NCI-H2081 treated with DMSO at 0.1 percent for 48 hours (cell line): ENCODE measurements at places on chromosomes 1 and 21.

DNA sequence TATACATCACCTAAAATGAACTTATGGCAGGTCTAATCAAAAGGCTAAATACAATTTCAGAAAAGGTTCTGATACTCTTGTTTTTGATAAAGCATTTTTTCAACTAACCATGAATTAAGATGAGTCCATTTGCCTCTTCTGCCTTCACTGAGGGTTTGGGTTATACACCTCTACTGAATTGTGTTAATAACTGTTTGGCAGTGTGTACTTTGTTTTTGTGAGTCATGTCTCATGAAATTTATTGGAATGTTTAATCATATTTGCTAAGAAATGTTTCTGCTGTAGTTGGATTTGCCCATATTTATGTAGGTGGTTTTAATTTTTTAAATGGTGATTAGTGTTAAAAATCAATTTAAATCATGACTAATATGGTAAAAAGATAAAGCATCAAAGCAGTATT, 190.5 kb downstream of the HS2ST1 start:
- no peak for DNase-seq

DNA sequence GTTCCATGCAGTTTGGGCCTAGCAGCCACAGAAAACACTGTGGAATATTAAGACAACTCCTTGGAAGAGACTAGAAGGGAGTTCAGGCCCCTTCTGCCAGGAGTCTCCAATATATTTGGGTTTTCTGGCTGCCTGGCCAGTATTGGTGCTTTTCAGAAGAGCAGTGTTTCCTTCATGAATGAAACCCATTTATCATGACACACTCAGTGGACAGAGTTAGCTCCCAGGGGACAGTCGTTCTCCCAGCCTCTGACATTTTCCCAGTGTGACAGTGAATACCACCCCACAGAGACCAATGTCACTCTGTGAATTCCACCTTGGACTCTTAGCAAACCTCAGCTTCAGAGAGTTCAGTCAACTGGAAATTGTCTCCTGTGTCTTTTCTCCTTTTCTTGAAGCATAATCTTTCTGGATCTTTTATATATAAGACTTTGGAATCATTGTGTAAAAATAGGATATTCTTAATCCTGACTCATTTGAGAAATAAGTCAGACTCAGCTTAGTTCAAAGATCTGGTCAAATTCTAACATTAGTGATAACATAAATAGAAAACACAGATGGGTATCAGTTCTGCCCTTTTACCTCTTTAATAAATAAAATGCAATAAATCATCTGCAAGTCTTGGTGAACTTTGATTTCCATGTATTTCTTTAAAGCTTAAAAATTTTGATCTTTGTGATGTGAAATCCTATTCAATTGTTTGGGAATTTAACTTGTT, 40.4 kb downstream of the GNG12 start:
- DNase-seq = no peak

DNA sequence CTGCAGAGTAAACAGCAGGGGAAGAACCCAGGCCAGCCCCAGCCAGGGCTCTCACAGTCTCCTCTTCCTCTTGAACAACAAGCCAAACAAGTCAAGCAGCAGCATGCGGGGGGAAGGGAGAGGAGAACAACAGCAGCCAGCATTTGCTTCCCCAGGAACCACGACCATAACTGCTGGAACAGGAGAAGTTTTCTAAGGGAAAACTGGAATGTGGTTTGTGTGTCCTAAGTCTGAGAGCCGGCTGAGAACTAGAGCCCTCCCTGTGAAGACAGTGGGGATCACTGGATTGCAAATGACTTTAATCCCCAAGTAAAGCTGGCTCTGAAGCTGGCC, 48.2 kb downstream of the COQ8A start:
- DNase-seq = no peak

DNA sequence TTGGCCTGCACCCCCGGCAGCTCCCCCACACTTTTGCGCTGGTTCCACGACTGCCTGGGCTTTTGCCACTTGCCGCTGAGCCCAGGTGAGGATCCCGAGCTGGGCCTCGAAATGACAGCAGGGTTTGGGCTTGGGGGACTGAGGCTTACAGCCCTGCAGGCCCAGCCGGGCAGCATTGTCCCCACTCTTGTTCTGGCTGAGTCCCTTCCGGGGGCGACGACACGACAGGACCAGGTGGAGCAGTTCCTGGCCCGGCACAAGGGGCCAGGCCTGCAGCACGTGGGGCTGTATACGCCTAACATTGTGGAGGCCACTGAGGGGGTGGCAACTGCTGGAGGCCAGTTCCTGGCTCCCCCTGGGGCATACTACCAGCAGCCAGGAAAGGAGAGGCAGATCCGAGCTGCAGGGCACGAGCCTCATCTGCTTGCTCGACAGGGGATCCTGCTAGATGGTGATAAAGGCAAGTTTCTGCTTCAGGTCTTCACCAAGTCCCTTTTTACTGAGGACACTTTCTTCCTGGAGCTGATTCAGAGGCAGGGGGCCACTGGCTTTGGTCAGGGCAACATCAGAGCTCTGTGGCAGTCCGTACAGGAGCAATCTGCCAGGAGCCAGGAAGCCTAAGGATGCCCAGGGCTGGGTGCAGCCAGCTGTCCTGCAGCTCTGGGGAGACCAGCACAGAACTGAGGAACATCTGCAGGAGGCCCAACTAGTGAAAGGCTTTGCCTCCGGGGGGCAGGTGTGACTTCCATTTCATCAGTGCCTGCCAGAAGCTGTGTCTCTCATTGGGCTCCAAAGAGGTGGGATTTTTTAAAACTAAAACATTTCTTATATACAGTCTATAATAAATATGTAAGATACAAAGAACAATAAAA, 1.2 kb downstream of the HPDL start:
- no peak for DNase-seq

DNA sequence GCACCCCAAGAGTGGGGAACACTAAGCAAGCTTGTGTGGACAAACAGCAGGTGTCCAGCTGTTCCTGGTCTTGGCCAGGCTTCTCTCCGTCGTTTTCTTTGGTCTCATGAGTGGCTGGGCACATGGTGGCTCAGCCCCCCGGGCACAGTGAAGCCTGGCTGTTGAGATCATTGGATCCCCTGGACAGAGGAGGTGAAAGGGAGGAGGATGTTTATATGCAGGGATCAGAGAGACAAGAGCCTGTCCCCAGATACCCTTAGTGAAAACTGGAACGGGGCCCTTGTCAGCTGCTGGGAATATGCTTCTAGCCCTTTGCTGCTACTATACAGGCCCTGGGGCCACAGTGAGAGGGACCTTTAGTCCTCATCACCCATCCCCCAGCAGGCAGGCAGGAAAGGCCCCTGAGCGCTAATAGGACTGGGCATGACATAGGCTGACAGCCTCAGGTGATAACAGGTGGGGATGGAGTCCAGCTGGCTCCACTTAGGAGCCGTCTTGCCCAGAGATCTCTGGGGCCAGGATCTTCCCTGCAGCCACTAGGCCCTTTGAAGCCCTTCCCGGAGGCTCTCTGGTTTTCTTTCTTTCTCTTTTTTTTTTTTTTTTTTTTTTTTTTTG, 16.4 kb downstream of the EPHA8 start:
- no peak for DNase-seq

DNA sequence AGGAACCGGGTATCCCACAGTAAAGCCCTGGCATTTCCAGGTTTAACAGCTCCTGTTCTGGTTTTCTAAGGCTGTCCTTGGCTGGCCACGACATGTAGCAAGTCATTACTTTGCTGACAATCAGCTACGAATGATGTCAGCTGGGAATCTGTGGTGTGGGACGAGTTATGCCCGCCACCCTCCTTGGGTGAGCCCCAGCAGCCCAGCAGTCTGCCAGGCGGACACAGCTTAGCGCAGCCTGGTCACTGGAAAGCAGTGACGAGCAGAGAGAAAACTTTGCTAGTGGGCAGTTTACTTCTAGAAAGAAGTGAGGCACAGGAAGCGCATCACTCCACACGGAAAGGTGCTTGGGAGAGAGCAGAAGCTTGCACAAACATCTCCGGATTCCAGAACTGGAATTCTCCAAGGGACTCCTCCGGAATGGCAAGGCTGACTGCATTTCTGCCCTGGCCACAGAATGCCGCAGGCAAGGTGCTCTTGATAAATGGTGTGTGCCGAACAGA, 15.5 kb upstream of the ZNF436 start:
- DNase-seq = no peak

- no peak for DNase-seq
These were observed 101.8 kb downstream of the CD247 start for GRCh38 chr1:167416506-167416905.

- DNase-seq = no peak
These were observed 21.5 kb upstream of the DDOST start for GRCh38 chr1:20682571-20683236.

- DNase-seq = no peak
These were observed at the start of gene CNR2 for GRCh38 chr1:23913212-23913880. CNR2 (minus strand) TSS chr1:23913362; CDS start chr1:23875617, 37,745 bp downstream.

- DNase-seq = peak; percentile 56
These were observed 212.6 kb downstream of the TGFB2 start for GRCh38 chr1:218557731-218558130.

DNA sequence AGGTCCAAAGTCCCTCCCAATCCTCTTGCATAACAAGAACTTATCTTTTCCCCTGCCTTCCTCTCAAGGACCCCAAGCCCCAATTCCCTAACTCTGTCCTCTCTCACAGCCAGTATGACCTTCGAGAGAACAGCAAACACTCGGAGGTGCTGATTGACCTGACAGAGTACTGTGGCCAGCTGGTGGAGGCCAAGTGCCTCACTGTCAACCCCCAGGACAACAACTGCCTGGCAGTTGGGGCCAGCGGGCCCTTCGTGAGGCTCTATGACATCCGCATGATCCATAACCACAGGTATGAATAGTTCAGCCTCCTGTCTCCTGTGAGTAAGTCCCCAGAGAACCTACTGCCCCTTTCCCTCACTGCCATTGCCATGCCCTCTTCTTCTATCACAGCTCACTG, 29.9 kb upstream of the TMEM222 start:
- no peak for DNase-seq

DNA sequence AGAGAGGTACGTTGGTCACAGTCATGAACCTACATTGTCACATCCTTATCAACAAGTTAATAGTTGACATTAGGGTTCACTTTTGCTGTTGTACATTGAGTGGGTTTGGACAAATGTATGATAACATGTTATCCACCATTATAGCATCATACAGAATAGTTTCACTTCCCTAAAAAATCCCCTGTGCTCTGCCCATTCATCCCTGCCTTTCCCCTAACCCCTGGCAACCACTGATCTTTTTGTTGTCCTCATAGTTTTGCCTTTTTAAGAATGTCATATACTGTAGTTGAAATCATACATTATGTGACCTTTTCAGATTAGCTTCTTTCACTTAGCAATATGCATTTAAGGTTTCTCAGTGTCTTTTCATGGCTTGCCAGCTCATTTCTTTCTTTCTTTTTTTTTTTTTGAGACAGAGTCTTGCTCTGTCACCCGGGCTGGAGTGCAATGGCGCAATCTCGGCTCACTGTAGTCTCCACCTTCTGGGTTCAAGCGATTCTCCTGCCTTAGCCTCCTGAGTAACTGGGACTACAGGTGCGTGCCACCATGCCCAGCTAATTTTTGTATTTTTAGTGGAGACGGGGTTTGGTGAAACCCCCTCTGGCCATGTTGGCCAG, 50.6 kb downstream of the UCK2 start:
- DNase-seq = no peak

- DNase-seq = no peak
These were observed 8.4 kb downstream of the IFNAR2 start for GRCh38 chr21:33238146-33238545.

DNA sequence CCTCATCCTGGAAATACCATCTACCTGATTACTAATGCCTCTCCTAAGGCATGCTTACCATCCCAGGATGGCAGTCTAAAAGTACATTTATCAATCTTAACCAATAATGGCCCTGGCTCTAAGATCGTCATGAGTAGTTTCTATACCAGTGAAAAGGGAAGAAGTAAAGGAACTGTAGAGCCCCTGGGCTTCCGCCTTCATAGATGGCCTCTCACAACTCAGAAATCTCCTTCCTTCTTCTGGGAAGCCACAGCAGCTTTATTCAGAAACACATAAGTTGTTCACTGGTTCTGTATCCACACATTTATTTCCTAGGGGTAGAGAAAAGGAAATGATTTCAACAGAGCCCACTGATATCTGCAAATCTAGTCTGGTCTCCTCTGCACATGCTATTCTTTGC, 41.0 kb upstream of the CD5L start:
- DNase-seq = no peak

DNA sequence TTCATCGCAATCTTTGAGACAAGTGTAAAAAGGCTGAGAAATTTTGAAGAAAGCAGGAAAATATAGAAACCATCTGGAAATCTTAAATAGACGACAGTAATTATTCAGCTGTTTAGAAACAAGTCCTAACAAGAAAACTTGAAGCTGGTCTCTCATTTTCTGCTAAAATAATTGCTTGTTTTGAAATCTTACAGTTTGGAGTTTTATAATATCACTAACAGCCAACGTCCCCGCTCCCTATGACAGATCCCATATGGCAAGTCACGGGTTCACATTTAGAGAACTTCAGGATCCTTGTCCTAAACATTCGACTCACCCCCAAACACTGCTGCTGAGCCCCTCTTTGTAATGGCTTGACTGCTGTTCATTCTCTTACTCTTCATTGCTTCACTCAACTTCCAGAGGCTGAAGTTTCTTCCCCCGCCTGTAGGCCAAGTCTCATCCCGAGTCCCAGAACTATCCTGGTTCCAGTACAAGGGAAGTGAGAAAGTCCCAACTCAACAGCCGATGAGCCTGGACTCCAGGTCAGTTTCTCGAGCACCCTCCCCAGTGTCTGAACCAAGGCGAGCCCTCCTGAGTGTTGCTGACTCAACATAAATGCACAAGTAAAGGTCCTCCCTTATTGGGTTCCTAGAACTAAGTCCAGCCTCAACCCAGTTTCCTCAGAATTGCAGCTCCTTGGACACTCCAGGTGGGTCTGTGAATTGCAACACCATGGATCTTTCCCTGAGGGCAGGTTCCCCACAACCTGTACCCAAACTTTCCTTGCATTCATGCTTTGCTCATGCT, 93.4 kb upstream of the BACE2 start:
- no peak for DNase-seq

- no peak for DNase-seq
These were observed 27.3 kb downstream of the EIF4G3 start for GRCh38 chr1:21149430-21149854.

GRCh38 chr21:41162096-41162495, 5.9 kb upstream of the BACE2 start:
- DNase-seq = no peak

DNA sequence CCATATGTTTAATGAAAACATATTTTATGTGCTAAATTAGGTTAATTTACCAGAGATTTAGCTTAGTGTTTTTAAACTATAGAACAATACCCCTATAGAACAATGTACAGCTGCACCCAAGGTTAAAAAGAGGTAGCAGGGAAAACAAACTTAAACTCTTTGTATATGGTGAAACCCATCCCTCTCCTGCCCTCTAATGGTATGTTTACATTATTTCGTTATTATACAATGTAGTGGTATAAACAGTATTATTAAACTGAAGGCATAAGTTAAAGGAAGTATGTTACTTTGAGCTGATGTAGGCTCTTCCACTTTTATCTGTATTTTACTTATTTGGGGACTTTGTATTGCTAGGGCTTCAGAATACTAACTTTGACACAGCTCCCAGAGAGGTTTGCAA, 16.7 kb upstream of the ZYG11A start:
- no peak for DNase-seq

DNA sequence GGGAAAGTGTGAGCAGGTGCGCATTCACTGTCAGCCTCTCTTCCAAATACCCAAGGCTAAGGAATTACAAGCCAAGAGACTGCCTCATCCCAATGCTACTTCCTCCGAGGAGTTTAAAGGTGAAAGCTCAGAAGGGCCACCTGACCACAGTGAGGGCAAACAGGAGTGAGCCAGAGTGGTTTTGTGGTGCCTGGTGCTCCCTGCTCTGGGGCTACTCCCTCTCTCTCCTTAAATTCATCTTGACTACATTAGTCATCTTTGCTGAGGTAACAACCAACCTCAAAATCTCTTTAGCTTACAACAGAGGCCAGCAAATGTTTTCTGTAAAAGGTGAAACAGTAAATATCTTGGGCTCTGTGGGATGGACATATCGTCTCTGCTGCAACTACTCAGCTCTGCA, 14.2 kb upstream of the ZBTB8A start:
- no peak for DNase-seq
